ENCODE measurements at places on chromosomes 3 and 15. TPM values are rescaled to one million over a fixed set of nuclear protein-coding genes. Genes with fewer than 3 reads are reported as not detected.

The SI gene
- 2.0 TPM for total RNA-seq

GRCh38 chr3:9569054-9569453 lies 15.4 kb upstream of the LHFPL4 start:
- no peak overlapping the region for H3K4me3 ChIP-seq
- peaks cover 10% of the 10 kb centered on the region for H3K27me3 ChIP-seq
- H3K4me1 ChIP-seq, result no peaks in the 10 kb centered on the region
- no peak for DNase-seq
- no peaks in the 10 kb centered on the region for H3K36me3 ChIP-seq

DNA sequence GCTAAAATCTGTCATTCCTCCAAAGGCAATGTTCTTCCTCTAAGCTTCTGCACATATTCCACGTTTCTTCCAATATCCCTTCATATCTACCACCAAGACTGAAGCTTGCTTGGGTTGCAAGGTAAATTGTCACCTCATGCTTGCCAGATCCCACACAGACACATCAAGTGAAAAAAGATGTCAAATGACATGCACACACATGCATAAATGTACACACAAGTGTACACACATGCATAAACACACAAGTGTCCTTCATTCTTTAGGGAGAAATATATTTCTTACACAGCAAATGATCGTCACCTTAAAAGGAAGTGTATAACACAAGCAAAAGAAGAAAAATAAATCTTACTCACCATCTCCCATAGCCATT lies 59.4 kb downstream of the CLASP2 start:
- H3K27ac ChIP-seq, result peak overlapping the region; percentile 47
- DNase-seq, result no peak
- no peaks in the 10 kb centered on the region for H3K36me3 ChIP-seq
- peaks cover 24% of the 10 kb centered on the region for H3K4me1 ChIP-seq
- H3K27me3 ChIP-seq, result no peaks in the 10 kb centered on the region

GRCh38 chr3:177201700-177202397 lies 4.6 kb upstream of the TBL1XR1 start:
- peaks cover 15% of the 10 kb centered on the region for H3K4me1 ChIP-seq
- H3K4me3 ChIP-seq, result no peak overlapping the region
- no peak overlapping the region for H3K27ac ChIP-seq
- no peak for DNase-seq
- H3K27me3 ChIP-seq, result no peaks in the 10 kb centered on the region

GRCh38 chr15:47870300-47870955 lies 153.1 kb downstream of the SEMA6D start:
- H3K27ac ChIP-seq, result no peak overlapping the region
- H3K27me3 ChIP-seq, result no peaks in the 10 kb centered on the region
- no peak overlapping the region for H3K4me3 ChIP-seq
- H3K36me3 ChIP-seq, result no peaks in the 10 kb centered on the region
- no peak for DNase-seq
- peaks cover 6% of the 10 kb centered on the region for H3K4me1 ChIP-seq

DNA sequence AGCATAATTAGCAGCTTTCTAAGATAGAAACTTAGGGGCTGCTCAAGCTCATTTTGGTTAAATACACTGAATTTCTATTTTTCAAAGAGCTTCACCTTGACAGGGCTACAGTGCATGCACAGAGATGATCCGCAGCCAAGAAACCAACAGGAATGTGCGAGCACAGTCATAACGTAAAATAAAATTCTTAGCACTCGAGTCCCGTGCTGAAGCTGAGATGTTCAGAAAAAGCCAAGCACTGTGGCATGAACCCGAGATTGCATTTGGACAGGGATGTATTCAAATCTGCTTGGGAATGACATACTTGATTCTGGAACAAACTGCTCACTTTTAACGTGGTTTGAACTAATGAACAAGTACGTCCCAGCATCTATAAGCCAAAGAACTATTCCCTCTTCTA lies 340.3 kb downstream of the FOXP1 start:
- peak overlapping the region; percentile 59 for H3K4me3 ChIP-seq
- DNase-seq, result no peak
- peaks cover 72% of the 10 kb centered on the region for H3K4me1 ChIP-seq

DNA sequence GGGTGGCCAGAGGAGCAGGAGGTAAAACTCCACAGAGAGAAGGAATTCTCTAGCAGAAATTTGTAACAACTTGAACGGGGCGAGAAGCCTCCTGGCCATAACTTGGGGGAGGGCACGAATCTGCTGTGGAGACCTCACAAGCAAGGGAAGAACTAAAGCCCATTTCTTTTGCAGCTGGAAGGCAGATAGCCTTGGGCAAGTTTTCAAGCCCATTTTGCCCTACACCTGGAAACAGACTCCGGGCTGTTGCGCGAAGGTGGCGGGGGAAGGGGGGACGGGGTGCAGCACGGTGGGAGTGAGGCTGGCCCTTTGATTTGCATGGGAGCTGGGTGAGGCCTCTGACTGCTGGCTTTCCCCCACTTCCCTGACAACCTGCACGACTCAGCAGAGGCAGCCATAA lies 168.8 kb downstream of the MEGF11 start:
- no peak overlapping the region for H3K27ac ChIP-seq
- no peak overlapping the region for H3K4me3 ChIP-seq
- DNase-seq, result no peak
- H3K36me3 ChIP-seq, result peaks cover 3% of the 10 kb centered on the region

GRCh38 chr3:9861626-9862130 lies 17.9 kb upstream of the RPUSD3 start:
- no peak overlapping the region for H3K4me3 ChIP-seq
- no peaks in the 10 kb centered on the region for H3K36me3 ChIP-seq
- no peak for DNase-seq
- H3K27ac ChIP-seq, result no peak overlapping the region
- H3K4me1 ChIP-seq, result no peaks in the 10 kb centered on the region
- peaks cover 11% of the 10 kb centered on the region for H3K27me3 ChIP-seq

DNA sequence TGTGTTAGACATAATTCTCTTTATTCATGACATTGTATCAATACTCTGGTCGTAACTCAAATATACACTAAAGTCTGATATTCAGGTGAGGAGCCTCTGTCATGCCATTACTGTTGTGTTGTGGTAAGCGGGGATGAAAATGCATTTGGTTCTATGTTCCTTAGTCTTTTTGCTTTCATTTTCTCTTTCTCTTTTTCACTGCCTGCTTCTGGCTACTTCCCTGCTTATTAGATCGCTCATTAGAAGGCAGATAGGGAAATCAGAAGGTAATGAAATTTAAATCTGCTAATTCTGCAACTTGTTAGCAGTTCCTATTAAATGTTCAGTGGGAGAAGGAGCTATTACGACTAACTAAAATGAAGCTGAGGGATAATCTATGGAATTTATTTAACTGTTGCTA lies 345.0 kb downstream of the GRM7 start:
- DNase-seq, result no peak
- no peak overlapping the region for H3K27ac ChIP-seq
- H3K4me3 ChIP-seq, result no peak overlapping the region
- H3K27me3 ChIP-seq, result no peaks in the 10 kb centered on the region
- H3K4me1 ChIP-seq, result peaks cover 1% of the 10 kb centered on the region
- H3K36me3 ChIP-seq, result no peaks in the 10 kb centered on the region

The SKOR1 gene
- 0.75 TPM for total RNA-seq

GRCh38 chr15:78645009-78645408 lies 4.0 kb upstream of the CHRNB4 start:
- no peak overlapping the region for H3K4me3 ChIP-seq
- H3K27ac ChIP-seq, result no peak overlapping the region
- peaks cover 24% of the 10 kb centered on the region for H3K27me3 ChIP-seq
- H3K4me1 ChIP-seq, result peaks cover 3% of the 10 kb centered on the region
- DNase-seq, result no peak

GRCh38 chr3:16608816-16609215 lies 3.6 kb upstream of the DAZL start:
- no peak overlapping the region for H3K4me3 ChIP-seq
- no peaks in the 10 kb centered on the region for H3K4me1 ChIP-seq
- no peak overlapping the region for H3K27ac ChIP-seq
- DNase-seq, result no peak
- no peaks in the 10 kb centered on the region for H3K27me3 ChIP-seq

GRCh38 chr3:112829046-112829445 lies 17.6 kb downstream of the CD200R1L start:
- DNase-seq, result no peak
- H3K27me3 ChIP-seq, result no peaks in the 10 kb centered on the region
- H3K4me1 ChIP-seq, result no peaks in the 10 kb centered on the region
- no peak overlapping the region for H3K27ac ChIP-seq
- H3K4me3 ChIP-seq, result no peak overlapping the region
- no peaks in the 10 kb centered on the region for H3K36me3 ChIP-seq

GRCh38 chr15:100703032-100703578 lies 100.7 kb downstream of the ASB7 start:
- DNase-seq, result no peak
- H3K36me3 ChIP-seq, result peaks cover 2% of the 10 kb centered on the region
- peaks cover 21% of the 10 kb centered on the region for H3K27me3 ChIP-seq
- peaks cover 1% of the 10 kb centered on the region for H3K4me1 ChIP-seq

- H3K27me3 ChIP-seq, result no peaks in the 10 kb centered on the region
- H3K4me3 ChIP-seq, result no peak overlapping the region
- no peak for DNase-seq
- H3K4me1 ChIP-seq, result peaks cover 1% of the 10 kb centered on the region
- H3K27ac ChIP-seq, result no peak overlapping the region
Observed at GRCh38 chr15:77402740-77403379, 17.0 kb downstream of the PEAK1 start.

GRCh38 chr3:39322936-39323335 lies 6.6 kb upstream of the CCR8 start:
- no peak for DNase-seq
- peaks cover 2% of the 10 kb centered on the region for H3K27me3 ChIP-seq
- peaks cover 2% of the 10 kb centered on the region for H3K4me1 ChIP-seq
- peaks cover 1% of the 10 kb centered on the region for H3K36me3 ChIP-seq
- no peak overlapping the region for H3K27ac ChIP-seq

The LDHAL6B gene
- not detected for total RNA-seq

DNA sequence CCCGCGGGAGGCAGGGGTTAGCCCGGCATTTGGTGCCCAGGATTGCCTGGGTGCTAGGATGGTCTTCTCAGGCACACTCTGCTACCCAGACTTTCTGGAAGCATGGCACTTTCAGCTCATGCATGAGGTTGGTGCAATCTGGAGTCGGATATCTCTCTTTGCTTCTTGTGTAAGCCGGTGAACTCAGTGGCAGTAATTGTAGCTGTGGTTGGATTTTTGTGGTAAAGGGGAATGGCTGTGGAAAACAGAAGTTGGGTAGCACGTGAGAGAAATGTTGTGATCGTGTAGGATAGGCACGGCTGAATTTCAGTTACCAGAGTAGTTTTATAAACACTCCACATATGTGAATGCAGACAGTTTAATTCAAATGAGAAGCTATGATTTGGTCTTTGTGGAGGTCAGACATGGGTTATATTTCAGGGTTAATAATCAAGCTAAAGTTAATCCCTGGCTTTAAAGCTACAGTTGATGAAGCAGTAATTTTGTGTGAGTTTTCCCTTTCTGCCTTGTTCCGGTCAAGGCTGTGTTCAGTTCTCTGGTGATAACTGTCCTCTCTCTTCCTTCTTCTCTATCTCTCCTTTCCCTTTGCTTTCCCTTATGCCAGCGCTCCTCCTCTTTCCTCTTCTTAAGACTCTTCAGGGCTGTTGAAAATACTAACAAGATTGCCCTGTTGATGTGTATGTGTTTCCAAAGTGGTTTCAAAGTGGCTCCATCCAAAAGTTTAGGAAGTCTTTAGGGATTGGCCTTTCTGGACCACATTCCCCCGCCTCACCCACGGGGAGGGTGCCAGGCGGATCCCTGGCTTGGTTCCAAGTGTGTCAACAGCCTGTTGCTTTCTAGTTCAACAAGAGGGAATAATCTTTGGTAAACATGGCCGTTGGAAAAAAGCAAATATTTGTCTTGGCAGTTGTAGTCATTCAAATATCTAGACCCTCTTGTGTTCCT lies 404.6 kb upstream of the C2CD4B start:
- peaks cover 25% of the 10 kb centered on the region for H3K4me1 ChIP-seq
- no peak for DNase-seq
- H3K4me3 ChIP-seq, result no peak overlapping the region
- H3K27ac ChIP-seq, result no peak overlapping the region

DNA sequence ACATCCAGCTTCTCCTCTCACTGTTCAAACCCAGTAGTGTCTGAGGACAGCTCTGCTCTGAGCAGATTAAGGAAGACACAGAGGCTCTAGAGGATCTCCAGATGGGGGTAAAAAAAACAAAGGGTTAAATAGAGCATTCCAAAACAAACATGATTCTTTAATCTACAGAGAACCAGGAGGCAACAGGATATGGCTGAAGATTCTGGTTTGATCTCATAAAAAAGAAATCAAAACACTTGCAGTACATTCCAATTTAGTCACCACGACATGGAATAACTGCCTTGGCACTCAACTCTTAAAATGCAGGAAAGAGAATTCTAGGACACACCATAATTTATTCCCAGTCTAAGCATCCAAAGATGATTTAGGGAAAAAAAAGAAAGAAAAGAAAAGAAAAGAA lies 32.0 kb downstream of the TM4SF4 start:
- H3K4me1 ChIP-seq, result peaks cover 23% of the 10 kb centered on the region
- no peak overlapping the region for H3K27ac ChIP-seq
- H3K36me3 ChIP-seq, result peaks cover 3% of the 10 kb centered on the region
- H3K27me3 ChIP-seq, result no peaks in the 10 kb centered on the region
- DNase-seq, result no peak
- no peak overlapping the region for H3K4me3 ChIP-seq

DNA sequence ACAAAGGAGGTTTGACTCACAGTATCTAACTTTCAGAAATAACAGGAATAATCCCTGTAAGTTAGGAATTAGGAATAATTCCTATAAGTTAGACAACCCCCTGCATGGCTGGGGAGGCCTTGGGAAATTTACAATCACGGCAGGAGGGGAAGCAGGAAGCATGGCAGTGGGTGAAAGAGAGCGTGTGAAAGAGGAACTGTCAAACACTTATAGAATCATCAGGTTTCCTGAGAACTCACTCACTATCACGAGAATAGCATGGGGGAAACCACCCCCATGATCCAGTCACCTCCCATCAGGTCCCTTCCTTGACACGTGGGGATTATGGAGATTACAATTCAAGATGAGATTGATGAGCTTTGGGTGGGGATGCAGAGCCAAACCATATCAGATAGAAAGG lies 385.5 kb downstream of the IL20RB start:
- DNase-seq, result no peak
- H3K4me3 ChIP-seq, result no peak overlapping the region
- no peak overlapping the region for H3K27ac ChIP-seq
- no peaks in the 10 kb centered on the region for H3K36me3 ChIP-seq
- H3K27me3 ChIP-seq, result peaks cover 73% of the 10 kb centered on the region

DNA sequence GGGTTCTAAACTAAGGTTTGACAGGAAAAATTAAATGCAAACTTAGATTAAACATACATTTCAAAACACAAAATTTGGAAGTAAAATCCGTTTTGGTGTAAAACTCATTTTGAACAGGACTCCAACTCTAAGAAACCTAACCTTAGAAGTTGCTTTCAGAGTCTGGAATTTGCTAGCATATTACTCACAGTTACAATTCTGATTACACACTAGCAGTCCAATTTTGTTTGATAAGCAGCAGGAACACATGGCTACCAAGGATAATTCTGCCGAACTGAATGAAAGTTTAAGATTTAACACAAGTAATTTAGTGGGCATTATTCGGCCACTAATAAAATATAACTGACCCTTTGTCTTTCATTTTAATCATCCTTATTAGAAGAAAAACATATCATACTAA lies 49.6 kb downstream of the FRMD5 start:
- DNase-seq, result no peak
- H3K36me3 ChIP-seq, result no peaks in the 10 kb centered on the region
- no peak overlapping the region for H3K4me3 ChIP-seq
- peaks cover 3% of the 10 kb centered on the region for H3K4me1 ChIP-seq
